ENCODE measurements at places on chromosomes 2 and 18. TPM values are rescaled to one million over a fixed set of nuclear protein-coding genes. Genes with fewer than 3 reads are reported as not detected.

DQX1 gene
- total RNA-seq = not detected

NDUFV2 gene
- 105 TPM for total RNA-seq

SERPINB8 gene
- 6.7 TPM for total RNA-seq

CHAC2 gene
- total RNA-seq = 4.4 TPM

STK11IP gene
- total RNA-seq = 11.4 TPM

GRCh38 chr2:133774654-133775015 is 206.4 kb upstream of the NCKAP5 start:
- DNase-seq = no peak

- no peak for DNase-seq
These were observed 93.3 kb downstream of the MAP4K4 start for GRCh38 chr2:101790857-101791256.

DNA sequence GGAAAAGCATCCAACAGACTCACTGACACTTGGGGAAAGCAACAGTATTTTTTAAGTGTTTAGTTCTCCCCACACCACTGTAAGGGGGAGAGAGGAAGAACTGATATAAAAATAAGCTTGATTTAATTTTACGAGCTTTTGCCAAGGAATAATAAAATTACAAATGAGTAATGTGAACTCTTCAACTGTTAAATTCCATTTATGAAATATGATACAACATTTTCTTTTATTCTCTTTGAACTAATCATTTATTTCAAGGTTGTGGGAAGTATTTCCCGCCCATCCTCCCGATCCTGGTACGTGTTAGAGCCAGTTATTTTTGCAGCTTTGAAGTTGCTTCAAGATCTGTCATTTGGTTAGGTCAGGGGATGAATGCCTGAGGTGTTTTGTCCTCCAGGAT is 35.2 kb downstream of the WDPCP start:
- DNase-seq = no peak

- no peak for DNase-seq
These were observed 8.6 kb upstream of the PCARE start for GRCh38 chr2:29082804-29083495.

DNA sequence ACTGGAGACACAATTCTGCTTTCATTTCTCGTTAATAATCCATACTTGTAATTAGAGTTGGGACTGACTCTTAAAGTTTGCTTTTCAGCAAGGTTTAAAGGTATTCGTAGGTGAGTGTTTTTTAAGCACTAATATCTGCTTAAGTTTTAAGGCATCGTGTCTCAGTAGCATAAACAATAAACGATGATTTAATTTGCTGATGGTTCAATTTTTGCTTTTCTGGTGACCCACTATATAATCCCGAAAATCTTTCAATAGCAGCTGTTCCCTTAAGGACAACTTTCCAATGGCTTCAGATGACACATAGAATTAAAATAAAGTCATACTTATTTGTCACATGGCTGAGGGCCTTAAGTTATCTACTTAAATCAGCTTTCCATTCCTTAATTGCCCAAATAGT is 859.5 kb upstream of the SOX11 start:
- DNase-seq = no peak

- DNase-seq = no peak
These were observed 40.6 kb downstream of the NAPG start for GRCh38 chr18:10566390-10566789.

All from dermis microvascular lymphatic vessel endothelial cell (primary cell).